Activated naive CD8-positive, alpha-beta T cell treated with anti-CD3 and anti-CD28 coated beads for 36 hours (primary cell): ENCODE measurements at places on chromosomes 2 and 18. TPM values are rescaled to one million over a fixed set of nuclear protein-coding genes. Genes with fewer than 3 reads are reported as not detected.
A peak's percentile ranks its signal among the peaks of the same experiment; 100 is the strongest.

GRCh38 chr2:159905926-159906714 is 108.1 kb upstream of the CD302 start:
- peaks cover 39% of the 10 kb centered on the region for H3K4me1 ChIP-seq
- H3K27me3 ChIP-seq = no peaks in the 10 kb centered on the region
- H3K36me3 ChIP-seq = peaks cover 11% of the 10 kb centered on the region
- DNase-seq = no peak
- no peak overlapping the region for H3K4me3 ChIP-seq
- no peak overlapping the region for H3K27ac ChIP-seq

- no peaks in the 10 kb centered on the region for H3K27me3 ChIP-seq
- DNase-seq = no peak
- no peak overlapping the region for H3K27ac ChIP-seq
- H3K4me1 ChIP-seq = no peaks in the 10 kb centered on the region
- no peak overlapping the region for H3K4me3 ChIP-seq
Observed at GRCh38 chr18:29838556-29838955, 1204.0 kb downstream of the DSC3 start.

DNA sequence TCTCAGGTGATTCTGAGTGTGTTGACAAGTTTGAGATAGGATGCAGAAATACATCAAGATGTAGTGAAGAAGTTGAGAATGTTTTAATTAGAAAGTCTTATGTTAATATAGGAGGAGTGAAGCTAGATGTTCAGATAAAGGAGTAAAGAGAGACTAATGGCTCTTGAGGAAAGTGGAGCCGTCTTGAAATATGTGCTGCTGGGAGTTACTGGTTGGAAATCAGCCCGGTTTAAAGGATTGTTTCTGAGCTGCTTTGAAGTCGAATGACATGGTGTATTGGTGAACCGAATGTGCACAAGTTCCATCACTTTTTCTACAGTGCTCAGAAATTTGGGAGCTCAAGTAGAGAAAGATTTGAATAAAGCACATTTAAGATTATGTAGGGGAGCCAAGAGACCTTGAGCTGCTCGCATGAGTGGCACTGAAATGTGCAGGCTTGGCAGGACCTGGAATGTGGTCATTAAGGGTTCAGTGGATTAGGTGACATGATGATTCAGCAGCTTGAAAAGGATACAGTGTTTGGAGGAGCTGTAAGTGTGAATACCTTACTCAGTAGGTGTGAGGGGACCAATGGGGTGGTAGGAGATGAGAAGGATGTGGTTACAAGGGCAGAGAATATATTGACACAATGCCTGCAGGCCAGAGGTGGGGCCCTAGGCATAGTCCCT is 68.6 kb downstream of the CAB39 start:
- no peaks in the 10 kb centered on the region for H3K27me3 ChIP-seq
- peaks cover 89% of the 10 kb centered on the region for H3K36me3 ChIP-seq
- peak overlapping the region; percentile 69 for H3K27ac ChIP-seq

DNA sequence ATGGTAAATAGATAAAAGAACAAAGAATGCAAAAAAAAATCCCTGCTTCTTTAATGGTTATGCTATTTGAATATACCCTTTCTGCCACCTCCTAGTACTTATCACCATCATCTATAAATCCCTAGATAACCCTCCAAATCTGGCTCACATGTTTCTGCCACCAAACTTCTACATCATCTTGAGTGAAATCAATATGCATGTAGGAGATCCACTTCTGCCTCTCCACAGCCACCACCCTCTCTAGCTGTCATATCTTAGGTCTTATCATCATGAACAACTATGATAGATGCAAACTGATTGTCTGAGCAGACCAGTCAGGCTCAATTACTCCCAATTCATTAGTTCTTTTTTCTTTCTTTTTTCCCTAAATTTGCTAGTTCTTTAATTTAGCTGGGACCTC is 55.3 kb downstream of the STRN start:
- no peaks in the 10 kb centered on the region for H3K27me3 ChIP-seq
- peaks cover 2% of the 10 kb centered on the region for H3K36me3 ChIP-seq
- peaks cover 4% of the 10 kb centered on the region for H3K4me1 ChIP-seq
- H3K4me3 ChIP-seq = no peak overlapping the region

DNA sequence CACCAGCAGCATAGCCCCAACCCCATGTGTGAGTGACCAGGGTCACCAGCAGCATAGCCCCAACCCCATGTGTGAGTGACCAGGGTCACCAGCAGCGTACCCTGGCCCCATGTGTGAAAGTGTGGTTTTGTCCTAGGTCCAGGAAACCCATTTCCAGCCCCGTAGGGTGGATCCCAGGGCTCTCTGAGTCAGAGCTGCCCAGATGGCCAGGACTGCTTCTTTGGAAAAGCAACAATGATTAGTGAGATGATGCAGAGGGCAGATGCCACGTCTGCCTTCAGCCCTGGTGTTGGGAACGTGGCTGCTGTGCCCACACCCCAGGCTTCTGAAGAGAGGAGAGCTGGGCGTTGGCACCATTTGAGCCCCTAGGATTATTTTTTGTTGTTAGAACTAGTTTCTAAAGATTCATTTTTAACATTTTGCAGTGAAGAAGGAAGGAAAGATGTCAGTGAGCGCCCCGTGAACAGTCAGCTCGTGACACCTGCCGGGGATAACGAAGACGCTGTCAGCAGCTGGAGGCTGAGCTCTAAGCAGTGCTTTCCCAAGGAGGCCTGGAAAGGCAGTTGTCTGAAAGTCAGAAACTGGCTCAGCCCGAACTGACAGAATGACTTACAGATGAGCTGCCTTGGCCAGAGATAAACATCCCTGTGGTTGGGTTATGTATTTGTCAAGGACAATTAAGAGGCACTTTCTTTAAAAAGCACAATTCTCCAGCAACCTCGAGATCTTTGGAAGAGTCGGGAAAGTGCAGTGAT is 32.1 kb upstream of the KCNG2 start:
- H3K4me1 ChIP-seq = no peaks in the 10 kb centered on the region
- no peak for DNase-seq
- H3K27me3 ChIP-seq = peaks cover 34% of the 10 kb centered on the region
- H3K4me3 ChIP-seq = no peak overlapping the region
- peaks cover 3% of the 10 kb centered on the region for H3K36me3 ChIP-seq

- no peak for DNase-seq
- H3K27ac ChIP-seq = no peak overlapping the region
- H3K4me3 ChIP-seq = no peak overlapping the region
Observed at GRCh38 chr18:57516056-57516455, 70.4 kb downstream of the FECH start.

GRCh38 chr2:120738786-120739437 is 3.2 kb downstream of the GLI2 start:
- H3K4me1 ChIP-seq = peaks cover 6% of the 10 kb centered on the region
- H3K27ac ChIP-seq = no peak overlapping the region
- H3K27me3 ChIP-seq = peaks cover 83% of the 10 kb centered on the region
- H3K36me3 ChIP-seq = no peaks in the 10 kb centered on the region

DNA sequence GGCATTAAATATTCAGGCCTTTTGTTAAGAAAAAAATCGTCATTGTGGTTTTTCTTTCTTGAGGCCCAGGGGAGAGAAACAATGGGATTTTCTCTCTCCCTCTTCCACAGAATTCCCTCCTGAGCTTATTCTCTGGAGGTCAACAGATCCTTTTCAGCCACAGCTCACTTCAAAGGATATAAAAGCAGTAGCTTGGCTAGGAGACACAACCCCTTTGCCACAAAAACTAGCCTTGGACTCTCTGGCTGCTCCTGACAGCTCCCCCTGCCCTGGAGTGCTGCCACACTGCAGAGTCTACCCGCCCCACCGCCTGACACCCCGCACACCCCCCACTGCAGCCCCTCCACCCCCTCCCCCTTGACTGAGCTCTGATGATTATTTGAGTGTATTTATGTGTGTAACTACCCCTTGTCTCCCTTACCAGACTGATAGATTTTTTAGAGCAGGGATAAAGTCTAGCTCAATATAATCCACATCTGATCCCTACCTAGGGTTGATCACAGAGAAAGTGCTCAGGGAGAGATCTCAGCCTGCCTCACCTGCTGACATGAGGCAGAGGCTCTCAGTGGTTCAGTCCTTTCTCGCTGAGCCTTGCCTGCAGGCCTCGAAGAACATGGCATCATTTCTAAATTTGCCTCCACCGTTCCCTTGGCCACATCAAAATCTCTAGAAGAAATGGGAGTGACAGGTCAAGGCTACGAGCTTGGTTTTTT is 132.2 kb upstream of the SP5 start:
- no peak overlapping the region for H3K27ac ChIP-seq
- no peak overlapping the region for H3K4me3 ChIP-seq
- no peaks in the 10 kb centered on the region for H3K4me1 ChIP-seq
- H3K27me3 ChIP-seq = peaks cover 2% of the 10 kb centered on the region
- no peak for DNase-seq
- H3K36me3 ChIP-seq = no peaks in the 10 kb centered on the region

- H3K4me3 ChIP-seq = no peak overlapping the region
- H3K27me3 ChIP-seq = no peaks in the 10 kb centered on the region
- no peak overlapping the region for H3K27ac ChIP-seq
- DNase-seq = no peak
Observed at GRCh38 chr2:4973973-4974372, 718.2 kb upstream of the SOX11 start.

DNA sequence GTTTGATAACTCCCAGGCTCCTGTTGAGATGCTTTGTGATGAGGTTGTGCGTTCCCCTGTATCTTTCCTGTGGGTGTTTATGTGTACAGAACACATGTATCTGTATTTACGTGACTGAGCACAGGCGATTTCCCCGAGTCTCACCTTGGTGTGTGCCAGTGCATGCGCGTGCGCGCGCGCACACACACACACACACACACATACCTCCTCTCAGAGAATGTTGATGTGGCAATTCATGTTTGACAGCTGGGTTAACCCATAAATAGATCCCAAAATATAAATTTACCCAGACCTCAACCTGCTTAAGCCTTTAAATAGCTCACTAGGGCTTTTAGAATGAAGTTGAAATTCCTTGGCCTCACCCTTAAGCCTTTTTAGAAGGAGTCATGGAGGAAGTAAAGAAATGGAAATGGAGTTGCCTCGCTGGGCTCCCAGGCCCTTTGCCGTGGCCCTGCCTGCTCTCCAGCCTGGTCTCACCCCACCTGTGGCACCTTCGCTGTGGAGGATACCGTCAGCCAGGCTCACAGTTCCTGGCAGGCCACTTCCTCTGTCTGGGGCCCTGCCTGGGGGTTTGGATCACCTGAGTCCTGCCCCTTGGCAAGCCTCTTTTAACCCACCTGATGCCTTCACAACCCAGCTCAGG is 20.3 kb downstream of the AGAP1 start:
- no peak overlapping the region for H3K4me3 ChIP-seq
- no peak for DNase-seq
- H3K36me3 ChIP-seq = no peaks in the 10 kb centered on the region
- no peak overlapping the region for H3K27ac ChIP-seq

- DNase-seq = no peak
- no peaks in the 10 kb centered on the region for H3K36me3 ChIP-seq
- H3K4me1 ChIP-seq = peaks cover 4% of the 10 kb centered on the region
- H3K27me3 ChIP-seq = peaks cover 10% of the 10 kb centered on the region
Observed at GRCh38 chr2:121944072-121944831, 188.8 kb downstream of the TSN start.

Gene PID1
- total RNA-seq = not detected

Gene NHEJ1
- 19.8 TPM for total RNA-seq

Gene DHRS9
- not detected for total RNA-seq
